Endodermal cell (in vitro differentiated cells): ENCODE measurements at places on chromosomes 7 and 10.

DNA sequence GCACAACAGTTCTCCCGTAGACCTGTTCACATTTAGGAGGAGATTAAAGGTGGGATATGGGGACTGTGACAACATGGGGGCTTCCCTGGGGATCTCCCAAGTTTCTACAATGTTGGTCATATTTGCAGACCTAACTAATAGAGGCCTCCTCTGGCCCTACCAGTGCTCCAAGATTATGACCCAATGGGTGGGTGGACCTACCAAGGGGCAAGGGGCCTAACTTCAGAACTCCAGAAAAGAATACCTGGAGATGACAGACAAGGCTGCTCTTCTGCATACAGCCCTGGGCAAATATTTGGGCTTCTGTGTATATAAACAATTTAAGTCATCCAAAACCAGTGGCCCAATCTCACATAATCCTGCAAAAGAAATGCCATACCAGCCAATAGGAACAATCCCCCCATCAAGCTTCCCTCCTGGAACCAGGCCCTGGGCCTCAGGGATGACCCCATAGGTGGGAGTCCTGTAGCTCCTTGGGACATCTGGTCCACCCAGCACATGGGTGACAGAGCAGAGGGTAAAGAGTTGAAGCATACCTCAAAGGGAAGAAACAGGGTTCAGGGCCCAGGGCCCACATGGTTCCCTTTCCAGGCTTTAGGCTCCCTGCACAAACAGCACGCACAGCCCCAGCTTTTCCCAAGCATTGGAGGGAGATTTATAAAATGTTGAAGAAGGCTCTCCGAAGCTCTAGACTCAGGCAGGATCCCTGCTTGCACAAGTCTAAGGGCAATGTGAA lies 86.1 kb upstream of the CHST15 start:
- no peak for DNase-seq

DNA sequence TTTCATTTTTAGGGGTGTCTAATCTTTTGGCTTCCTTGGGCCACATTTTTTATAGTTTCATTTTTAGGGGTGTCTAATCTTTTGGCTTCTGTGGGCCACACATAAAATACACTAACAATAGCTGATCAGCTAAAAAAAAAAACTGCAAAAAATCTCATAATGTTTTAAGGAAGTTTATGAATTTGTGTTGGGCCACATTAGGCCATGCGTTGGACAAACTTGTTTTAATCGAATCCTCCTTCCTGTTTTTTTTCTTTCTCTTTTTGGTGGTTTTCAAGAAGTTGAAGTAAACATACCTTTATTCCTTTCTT lies 37.4 kb downstream of the ZNRF2 start:
- no peak for DNase-seq

GRCh38 chr10:122576291-122576690 lies 15.7 kb downstream of the DMBT1 start:
- DNase-seq, result no peak

- no peak for DNase-seq
Observed at GRCh38 chr7:142856565-142857245, 1.8 kb downstream of the EPHB6 start.

DNA sequence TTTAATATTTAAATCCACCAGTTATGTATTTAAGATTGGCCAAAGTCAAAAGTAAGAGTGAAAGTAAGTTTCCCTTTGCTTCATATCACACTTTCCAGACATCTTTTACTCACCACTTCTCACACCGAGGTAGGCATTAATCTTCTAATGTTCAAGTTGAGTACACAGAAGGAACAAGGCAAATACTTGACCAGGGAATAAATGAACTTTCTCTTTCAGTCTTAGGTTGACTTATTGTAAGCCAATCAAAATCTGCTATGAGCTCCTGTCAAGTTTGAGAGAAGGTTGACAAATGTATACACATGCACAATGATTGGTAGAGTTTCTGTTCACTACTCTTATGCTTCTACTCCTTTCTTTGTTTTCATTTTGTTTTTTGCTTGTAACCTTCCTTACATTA lies 842.5 kb downstream of the REEP3 start:
- no peak for DNase-seq

DNA sequence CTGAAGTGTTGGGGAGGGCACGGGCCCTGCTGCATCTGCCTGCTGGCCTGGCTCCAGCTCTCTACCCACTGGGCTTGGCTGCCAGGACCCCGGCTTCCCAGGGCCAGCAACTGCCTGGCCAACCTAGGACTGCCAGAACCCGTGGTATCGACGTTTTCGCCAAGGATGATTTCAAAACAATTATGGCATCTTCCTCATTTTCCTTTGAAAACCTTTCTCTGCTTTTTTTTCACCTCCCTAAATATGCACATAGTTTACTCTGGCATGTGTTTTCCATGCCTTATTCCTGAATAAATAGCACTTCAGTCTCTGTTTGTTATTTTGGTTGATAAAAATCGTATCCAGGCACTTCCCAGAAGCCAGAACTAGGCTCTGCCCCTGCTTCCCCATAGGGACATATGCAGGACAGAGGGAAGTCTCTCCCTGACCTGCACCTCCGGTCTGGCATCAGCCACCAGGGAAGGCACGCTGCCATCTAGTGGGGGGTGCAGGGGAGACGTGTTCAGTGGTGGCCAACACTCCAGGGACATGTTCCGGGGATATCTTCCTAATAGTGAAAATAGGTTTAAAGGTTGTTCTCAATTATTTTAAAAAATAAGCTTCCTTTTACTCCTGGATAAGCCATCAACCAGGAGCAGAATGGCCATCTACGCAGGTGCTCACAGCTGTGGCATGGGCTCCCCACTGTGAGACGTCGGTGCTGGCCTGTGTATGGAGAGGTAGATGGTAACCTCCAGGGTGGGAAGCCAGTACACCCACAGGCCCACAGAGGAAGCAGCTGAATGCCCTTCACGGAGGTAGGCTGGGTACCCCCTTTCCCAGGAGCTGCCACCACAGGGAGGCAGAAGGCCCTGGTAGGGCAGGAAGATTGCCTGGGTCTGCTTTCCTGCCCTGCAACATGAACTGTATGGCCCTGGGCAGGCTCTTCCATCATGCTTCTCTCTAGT lies 30.7 kb upstream of the ANTXRL start:
- peak; percentile 92 for DNase-seq

DNA sequence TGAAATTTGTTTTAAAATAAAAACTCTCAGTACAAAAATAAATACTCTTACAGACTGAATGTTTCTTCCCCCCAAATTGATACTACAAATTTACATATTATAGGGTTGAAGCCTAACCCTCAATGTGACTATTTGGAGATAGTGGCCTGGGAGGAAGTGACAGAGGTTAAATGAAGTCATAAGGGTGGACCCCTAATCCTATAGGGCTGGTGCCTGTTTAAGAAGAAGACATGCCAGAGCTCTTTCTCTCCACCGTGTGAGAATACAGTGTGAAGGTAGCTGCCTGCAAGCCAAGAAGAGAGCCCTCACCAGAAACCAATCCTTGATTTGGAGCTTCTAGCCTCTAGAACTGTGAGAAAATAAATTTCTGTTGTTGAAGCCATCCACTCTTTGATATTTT lies 67.6 kb downstream of the MCU start:
- no peak for DNase-seq

GRCh38 chr7:155205368-155206317 lies 92.0 kb upstream of the INSIG1 start:
- peak; percentile 72 for DNase-seq

DNA sequence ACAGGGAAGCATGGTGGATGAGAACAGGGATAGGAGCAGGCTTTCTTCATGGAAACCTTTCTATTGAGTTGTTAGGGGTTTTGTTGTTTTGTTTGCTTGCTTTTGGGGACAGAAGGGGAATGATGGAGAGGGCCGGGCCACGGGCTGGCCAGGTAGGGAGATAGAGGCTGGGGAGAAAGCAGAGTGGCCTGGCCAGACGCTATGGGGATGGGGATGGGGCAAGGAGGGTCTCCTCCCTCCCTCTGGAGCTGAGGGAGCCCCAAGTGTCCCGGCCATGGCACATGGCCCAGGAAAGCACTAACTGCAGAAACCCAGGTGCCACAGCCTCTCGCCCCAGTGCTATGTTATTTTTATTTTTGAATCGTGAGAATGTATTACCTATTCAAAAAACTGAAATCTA lies 10.0 kb downstream of the AOC1 start:
- no peak for DNase-seq

- peak; percentile 90 for DNase-seq
Observed at GRCh38 chr10:63976538-63976937, 455.3 kb downstream of the REEP3 start.

DNA sequence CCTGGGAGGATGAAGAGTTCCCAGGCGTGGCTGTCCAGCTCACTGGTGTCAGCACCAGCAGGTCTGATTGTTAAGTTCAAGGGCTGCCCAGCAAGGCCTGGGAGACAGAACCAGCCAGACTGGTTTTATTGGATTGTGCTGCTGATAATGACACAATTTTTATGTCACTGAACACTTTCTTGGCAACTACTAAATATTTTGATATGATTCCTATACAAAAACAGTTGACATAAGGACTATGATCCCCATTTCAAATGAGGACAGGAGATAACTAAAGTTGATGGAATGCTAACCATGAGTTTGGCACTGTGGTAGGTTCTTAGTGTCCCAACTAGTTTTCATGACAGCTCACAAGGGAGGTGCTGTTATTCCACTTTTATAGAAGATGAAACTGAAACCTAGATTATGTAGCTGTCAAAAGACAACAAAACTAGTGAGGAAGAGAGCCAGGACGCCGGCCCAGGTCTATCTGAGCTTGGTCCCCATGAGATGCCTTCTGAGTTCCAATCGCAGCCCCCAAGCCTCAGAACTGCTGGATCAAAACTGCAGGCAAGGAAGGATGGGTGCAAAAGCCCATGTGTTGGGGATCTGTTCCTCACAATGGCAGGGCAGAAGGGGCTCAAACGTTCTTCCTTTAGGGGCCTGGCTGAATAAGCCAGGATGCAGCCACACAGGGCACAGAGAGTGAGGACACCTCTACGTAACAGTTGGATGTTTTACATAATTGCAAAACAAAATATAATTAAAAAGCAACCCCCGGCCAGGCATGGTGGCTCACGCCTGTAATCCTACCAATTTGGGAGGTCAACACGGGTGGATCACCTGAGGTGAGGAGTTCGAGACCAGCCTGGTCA lies 52.8 kb downstream of the COBL start:
- DNase-seq, result no peak

DNA sequence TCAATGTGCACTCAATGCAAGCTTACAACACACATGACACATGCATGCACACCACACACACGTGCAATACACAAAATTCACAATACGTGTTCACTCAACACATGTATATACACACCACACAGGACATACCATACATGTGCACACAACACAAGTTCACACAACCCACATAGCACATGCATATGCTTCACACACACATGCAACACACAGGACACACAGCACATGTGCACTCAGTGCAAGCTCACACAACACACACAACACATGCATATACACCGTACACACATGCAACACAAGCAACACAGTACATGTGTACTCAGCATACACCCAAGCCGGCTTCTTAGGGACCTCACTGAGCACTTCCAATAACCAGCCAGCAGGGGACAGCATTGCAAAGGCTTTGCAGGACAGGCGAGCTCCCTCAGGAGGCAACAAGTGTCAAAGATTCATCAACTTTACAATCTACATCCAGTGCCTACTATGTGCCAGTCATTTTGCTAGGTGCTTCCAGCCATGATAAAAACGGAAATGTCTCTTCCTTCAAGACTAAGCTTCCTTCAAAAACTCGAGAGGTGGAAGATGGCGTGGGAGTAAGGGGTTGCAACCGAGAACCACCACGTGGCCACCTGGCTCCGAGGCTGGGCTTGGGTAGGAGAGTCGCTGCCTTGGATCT lies 61.1 kb downstream of the JCAD start:
- DNase-seq, result peak; percentile 93

DNA sequence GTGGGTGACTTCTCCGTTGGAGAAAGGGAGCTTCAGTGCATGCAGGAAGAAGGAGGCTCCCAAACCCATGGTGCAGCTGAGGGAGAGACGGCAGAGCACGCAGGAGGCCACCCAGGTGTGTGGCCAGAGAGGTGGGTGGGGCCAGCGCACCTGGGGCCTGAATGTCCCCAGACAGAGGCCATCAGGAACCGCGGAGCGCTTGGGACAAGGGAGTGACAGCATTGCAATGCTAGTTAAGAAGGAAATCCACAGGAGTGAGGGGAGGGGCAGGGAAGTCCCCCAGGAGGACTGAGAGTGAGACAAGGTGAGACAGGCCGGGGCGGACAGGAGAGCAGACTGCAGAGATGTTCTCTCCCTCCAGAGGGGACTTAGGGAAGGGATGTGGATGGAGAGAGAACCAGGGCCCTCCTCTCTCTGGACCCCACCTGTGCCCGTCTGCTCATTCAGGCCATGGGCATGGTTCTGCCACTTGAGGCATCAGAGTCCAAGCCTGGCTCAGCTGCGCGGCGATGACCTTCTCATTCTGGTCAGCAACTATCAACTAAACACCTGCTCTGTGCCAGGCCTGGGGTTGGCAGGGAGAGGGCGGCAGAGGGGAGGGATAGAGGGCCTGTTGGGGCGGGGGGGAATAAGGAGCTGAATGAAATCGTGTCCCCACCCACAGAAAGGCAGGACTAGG lies 69.4 kb upstream of the COL13A1 start:
- no peak for DNase-seq

DNA sequence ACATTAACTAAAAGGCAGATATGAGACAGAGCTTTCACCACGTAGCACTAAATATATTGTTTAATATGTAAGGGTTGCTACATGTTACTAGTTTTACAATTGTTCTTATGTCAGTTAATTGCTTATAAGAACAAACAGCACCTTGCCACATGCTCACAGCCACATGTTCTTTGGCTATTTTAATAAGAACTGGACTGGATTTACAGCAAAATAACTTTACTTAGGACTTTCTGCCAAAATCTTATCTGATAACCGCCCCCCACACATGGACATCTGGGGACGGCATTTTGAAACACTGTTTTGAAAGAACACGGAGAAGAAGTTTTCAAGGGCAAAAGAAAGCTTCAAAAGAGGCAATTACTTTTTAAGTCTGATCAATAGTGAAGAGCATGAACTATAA lies 45.3 kb downstream of the JAZF1 start:
- DNase-seq, result no peak

DNA sequence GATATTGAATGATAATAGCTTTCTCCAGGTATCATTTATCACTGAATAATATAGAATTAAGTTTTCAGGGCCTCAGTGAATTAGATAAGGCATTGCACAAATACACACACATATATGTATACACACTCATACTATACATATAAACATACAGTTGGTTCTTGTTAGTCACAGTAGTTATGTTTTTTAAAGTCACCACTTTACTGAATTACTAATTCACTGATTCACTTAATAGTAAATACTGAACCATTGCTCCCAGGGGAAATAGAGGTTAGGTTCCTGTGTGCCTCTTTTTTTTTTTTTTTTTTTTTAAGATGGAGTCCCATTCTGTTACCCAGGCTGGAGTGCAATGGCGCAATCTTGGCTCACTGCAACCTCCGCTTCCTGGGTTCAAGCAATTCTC lies 33.6 kb downstream of the PRR15 start:
- no peak for DNase-seq

DNA sequence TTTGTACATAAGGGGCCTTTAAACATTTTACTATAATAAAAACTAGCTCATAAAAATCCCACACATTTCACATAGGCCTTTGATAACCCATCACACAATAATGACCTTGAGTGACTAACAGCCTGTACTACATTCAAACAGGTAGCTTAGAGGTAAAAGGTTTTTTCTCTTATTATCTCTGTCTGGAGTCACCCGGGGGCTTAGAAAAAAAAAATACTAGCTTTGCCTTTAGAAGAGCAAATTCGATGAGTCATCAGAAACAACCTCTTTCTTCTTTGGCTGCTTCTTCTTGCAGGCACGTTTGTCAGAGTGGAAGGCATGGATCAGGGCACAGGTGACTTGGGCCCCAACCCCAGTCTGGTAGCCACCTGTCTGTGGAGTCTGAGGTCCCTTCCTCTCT lies 43.4 kb upstream of the ADO start:
- no peak for DNase-seq

GRCh38 chr10:78565841-78566240 lies 502.9 kb upstream of the ZMIZ1 start:
- no peak for DNase-seq
